ENCODE measurements at places on chromosomes 4 and X.
A peak's percentile ranks its signal among the peaks of the same experiment; 100 is the strongest.

GRCh38 chrX:110743679-110744340 lies 51.8 kb downstream of the CHRDL1 start:
- DNase-seq, result no peak

DNA sequence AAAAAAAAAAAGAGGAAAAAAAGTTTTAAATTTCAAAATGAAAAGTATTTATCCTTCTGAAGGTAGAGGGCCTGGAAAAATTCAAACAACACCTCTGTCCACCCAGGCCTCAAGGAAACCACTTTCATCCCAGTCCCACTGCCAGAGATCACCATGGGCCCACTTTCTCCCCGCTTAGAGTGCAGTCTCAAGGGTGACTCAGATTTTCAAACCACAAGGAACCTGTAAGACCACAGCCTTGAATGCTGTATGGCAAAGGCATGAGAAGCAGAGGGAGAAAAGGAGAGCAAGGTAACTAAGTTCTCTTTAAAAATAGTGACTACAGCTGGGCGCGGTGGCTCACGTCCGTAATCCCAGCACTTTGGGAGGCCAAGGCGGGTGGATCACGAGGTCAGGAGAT lies 87.9 kb upstream of the PACRGL start:
- DNase-seq, result peak; percentile 73

- no peak for DNase-seq
These were observed 59.7 kb downstream of the LRRC66 start for GRCh38 chr4:51960486-51960885.

GRCh38 chrX:48590203-48591103 lies 6.8 kb upstream of the WDR13 start:
- peak; percentile 79 for DNase-seq

All from iris pigment epithelial cell (primary cell).